ENCODE measurements at places on chromosomes 7 and 10.

GRCh38 chr10:86349474-86349873 lies 17.1 kb downstream of the GRID1 start:
- peak; percentile 20 for DNase-seq

DNA sequence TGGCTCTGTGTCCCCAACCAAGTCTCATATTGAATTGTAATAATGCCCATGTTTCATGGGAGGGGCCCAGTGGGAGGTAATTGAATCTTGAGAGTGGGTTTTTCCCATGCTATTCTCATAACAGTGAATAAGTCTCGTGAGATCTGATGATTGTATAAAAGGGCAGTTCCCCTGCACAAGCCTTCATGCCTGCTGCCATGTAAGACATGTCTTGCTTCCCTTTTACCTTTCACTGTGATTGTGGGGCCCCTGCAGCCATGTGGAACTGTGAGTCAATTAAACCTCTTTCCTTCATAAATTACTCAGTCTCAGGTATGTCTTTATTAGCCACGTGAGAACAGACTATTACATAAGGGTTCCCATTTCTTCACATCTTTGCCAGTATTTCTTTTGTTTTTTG lies 97.1 kb upstream of the CPXM2 start:
- no peak for DNase-seq

DNA sequence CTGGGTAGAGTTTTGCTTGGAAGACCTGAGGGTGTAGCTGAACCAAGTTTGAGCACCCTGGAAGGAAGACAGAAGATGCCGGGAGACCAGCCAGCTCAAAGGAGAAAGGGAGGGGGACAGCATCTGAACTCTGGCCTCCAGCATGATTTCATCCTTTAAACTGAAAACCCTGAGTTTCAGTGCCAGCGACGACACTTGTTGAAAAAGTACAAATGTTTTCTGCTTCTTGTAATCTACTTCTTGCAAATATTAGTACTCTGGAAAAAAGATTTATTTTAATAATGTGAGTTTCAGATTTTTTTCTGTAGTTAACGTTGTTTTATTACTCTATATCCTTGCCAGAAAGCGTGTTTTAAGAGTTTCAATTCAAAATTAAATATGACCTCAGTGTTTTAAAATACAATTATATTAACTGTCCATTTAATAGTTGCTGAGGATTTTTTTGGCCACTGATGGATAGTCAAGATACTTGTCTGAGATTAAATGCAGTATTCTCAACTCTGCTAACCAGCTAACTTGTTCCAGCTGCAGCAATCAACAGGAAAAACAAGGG lies 227.7 kb downstream of the MGMT start:
- no peak for DNase-seq

- no peak for DNase-seq
Measured at GRCh38 chr10:98917828-98918227, 317.8 kb downstream of the HPSE2 start.

DNA sequence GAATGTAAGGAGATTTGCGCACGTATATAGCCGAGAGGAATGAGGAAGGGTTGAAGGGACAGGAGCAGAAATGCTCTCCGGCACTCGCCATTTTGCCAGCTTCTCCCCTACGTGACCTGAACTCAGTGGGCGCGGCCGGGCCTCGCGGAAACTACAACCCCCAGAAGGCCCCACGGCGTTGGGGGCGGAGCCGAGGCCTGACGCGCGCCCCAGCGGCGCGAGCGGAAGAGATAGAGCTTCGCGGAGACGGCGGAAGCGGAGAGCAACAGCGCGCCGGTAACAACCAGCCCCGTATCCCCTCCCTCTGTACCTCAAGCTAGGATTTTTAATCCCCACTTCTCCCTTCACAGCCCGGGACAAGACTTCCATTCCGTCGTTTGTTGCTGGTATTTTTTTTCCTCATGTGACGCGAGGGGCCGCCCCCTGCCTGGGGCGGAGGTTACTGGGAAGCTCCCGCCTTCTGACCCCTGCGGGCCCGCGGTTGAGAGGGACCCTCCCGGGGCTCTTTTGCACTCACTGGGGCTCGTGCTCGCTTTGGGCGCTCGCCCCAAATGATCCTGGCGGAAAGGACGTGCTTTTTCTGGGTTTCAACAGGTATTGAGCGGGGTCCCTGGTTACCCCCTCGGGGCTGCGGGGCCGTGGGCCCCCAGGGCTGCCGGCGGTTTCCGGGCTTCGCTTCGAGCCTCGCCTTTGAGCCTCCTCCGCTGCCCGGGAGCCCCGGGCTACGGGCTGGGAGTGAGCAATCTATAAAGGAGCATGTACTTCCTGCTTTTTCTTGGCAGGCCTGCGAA lies at the start of gene R3HCC1L:
Gene R3HCC1L, plus strand, starts transcription at position 227 of the 791 bp plus-strand sequence. CDS start 73,458 bp downstream, outside the sequence.
- DNase-seq = peak; percentile 91

GRCh38 chr10:24456322-24456721 lies 247.4 kb downstream of the KIAA1217 start:
- peak; percentile 95 for DNase-seq

GRCh38 chr7:110017405-110017804 lies 1073.5 kb upstream of the LRRN3 start:
- DNase-seq = peak; percentile 6

DNA sequence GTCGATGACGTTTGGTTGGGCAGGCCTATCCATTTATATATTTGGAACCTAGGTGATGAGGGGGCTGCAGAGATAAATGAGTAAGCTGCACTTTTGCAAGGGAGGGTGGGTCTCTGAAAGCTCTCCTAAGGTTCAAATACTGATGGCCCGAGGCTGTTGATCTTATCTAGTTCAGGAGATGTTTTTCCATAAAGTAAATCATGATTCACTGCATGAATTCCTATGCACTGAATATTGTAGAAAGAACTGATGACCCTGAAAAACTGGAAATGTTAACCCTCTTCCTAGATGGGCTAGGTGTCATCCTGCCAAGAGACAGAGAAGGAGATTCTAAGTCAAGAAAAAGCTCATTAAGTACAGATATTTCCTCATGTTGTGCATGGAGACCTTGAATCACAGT lies 459.9 kb downstream of the PLXNA4 start:
- peak; percentile 19 for DNase-seq

DNA sequence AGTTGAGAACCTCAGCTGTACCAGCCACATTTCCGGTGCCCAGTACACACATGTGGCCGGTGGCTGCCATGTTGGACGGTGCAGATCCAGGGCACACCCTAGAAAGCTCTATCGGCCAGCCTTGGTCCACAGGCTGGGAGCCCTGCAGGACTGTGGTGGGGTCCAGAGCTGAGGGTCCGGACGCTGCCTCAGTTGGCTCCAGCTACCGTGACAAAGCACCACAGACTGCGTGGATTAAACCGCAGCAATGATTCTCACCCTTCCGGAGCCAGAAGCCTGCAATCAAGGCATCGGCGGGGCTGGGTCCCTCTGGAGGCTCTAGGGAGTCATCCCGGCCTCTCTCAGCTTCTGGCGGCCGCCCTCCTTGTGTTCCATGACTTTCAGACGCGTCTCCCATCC lies 50.1 kb downstream of the PDGFA start:
- no peak for DNase-seq

GRCh38 chr10:18233775-18234174 lies 93.6 kb downstream of the CACNB2 start:
- DNase-seq = no peak

GRCh38 chr7:15938115-15938514 lies 251.6 kb upstream of the MEOX2 start:
- DNase-seq = peak; percentile 27

- no peak for DNase-seq
Measured at GRCh38 chr10:77308084-77308732, 329.4 kb downstream of the KCNMA1 start.

GRCh38 chr10:70993051-70993450 lies 104.7 kb upstream of the PCBD1 start:
- no peak for DNase-seq

- DNase-seq = no peak
Measured at GRCh38 chr10:52312942-52313255, 1.2 kb upstream of the DKK1 start.

GRCh38 chr7:103866919-103867318 lies 122.5 kb downstream of the RELN start:
- DNase-seq = no peak

GRCh38 chr10:78702186-78702585 lies 366.6 kb upstream of the ZMIZ1 start:
- no peak for DNase-seq

DNA sequence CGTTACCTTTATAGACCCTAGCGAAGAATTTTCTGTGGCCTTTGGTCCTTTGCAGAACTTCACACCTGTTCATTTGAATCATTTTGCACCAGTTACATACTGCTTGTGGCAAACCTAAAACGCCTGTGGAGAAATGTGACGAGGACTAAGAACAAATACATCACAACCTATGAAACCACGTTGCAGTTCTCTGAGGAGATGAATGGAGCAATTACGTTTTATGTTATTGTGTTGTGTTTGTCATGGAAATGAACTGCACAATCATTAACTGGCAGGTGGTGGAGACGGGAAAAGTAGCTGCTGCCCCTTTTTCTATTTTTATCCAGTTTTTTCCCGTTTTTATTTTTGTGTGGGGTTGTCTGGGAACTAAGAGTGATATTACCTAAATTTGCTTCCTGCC lies 505.5 kb downstream of the SDK1 start:
- DNase-seq = no peak

DNA sequence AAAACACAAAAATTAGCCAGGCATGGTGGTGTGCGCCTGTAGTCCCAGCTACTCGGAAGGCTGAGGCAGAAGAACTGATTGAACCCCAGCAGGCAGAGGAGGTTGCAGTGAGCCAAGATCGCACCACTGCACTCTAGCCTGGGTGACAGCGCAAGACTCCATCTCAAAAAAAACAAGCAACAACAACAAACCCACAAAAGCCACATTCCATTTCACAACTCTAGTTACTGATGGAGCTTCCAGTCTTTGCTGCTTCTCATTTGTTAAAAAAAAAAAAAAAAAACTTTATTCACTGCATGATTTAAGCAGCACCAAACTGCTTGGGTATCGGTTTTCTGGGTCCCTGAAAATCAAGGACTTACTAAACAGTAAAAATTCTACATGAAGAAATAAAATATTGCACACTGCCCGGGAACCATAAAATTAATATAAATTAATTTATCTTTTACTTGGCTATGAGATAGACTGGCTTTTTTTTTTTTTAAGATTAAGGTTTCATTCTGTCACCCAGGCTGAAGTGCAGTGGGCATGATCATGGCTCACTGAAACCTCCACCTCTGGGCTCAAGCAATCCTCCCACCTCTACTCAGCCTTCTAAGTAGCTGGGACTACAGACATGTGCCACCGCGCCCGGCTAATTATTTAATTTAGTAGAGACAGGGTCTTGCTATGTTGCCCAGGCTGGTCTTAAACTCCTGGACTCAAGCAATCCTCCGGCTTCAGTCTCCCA lies 42.0 kb downstream of the SRPK2 start:
- no peak for DNase-seq

DNA sequence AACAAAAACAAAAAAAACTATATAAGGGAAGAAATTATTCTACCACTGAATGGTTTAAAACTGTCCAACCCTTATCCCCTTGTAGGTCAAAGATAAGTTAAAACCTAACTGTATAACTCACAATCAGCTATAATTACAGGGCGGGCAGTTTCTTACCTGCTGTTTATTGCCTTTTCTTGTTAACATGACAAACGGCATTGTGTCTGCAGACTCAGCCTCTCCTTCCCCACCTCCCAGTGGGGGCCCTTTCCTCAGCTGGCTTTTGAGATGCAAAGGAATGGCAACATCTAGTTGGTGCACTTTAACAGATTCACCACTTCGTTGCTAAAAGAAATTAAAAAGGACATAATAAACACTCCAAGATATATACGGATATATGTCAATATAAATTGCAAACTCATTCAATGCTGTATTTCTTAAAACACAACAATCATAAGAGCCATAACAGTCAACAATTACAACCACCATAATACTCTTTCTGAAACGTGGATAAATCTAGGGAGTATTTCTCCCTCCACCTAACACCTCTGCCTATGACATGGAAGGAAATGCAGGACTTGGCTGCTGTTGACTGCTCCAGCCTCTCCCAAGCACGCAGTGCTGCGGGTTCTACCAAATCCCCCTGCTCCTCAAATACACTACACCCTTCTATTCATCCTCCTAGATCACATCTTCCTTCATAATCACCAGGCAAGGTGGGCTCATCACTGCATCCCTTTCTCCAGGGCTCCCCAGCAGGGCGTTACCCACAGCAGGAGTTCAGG lies 106.0 kb downstream of the UPF2 start:
- no peak for DNase-seq

GRCh38 chr10:71244431-71245419 lies 32.4 kb downstream of the UNC5B start:
- DNase-seq = peak; percentile 95

DNA sequence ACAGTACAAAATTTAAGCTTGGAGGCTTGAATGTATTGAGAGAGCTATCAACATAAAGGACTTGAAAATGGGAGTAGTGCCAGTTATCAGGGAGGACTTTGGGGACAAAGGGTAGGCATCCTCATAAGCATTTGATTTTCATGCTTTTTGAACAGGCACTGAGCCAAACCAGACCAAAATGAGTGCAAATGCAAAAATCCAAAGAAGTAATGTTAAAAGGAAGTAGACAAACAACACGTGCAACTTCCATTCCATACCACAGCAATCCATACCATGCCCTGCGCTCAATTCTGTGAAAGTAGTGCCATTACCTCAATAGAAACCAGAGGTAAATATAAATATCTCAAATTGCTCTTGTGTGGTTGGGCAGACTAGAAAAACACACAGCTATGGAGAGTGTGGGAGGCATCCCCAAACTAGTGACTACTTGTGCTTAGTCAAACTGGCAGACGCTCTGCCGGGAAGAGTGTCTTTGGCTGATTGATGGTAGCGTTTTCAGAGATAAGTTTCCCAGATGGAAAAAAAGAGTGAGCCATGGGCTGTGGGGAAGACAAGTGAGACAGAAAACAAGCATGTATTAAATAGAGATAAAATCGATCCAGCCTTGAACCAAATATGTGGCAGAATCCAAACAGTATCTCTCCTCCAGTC lies 161.5 kb downstream of the CREB5 start:
- peak; percentile 18 for DNase-seq

DNA sequence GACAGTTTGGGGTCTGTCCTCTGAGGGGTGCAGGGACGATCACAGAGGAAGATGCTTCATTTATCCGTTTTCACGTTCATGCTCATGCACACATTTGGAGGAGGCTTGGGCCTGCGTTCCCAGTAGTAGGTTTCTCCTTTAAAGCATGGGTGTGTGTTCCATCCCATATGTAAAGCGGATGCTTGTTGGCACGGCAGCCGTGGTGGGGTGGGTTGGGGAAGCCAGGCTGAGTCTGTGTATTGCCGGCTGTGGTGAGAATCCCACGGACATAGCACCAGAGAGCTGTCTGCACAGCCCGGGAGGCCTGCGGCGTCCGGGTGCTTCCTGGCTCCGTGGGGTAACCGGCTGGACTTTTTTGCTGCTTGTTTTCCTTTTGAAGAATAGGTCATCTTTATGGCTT lies 440 bp downstream of the JAKMIP3 start:
- peak; percentile 21 for DNase-seq

DNA sequence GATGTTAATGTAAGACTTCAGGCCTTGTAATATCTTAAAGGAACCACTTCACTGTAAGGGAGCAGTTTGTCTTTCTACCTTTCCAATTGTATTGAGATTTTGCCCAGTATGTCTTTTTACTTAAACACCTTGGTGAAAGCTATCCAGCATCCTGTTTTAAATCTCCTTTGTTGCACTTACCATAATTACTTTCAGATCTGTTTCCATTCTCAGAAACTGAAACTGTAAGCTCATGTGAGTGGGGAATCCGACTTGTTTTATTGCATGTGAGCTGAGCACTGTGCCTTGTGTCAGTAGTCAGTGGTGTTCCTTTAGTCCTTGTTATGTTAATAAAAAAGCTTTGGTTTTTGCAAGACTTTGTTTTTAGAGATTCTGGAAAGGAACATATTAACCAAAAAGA lies 42.2 kb downstream of the BMPR1A start:
- DNase-seq = peak; percentile 54
